Activated CD4-positive, alpha-beta T cell treated with anti-CD3 and anti-CD28 coated beads for 4 hours (primary cell): ENCODE measurements at places on chromosomes 13 and 19.

DNA sequence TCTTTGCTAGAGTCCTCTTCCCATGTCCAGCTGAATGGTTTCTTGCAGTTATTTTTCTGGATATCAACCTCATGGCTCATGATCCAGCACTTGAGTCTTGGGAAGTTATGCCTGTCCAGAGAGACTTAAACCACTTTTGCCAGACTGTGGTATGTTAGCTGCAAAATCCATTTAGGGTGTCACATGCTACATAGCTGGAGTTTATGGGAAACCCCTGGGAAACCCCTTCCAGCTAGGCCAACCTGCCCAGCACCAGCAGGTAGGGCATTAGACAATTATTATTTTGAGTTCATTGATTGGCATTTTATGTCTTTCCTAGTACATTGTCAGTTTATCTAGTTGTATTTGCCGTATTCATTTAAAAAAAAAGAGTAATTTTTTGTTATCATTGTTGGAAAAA lies 797.8 kb downstream of the EFNB2 start:
- DNase-seq, result no peak

DNA sequence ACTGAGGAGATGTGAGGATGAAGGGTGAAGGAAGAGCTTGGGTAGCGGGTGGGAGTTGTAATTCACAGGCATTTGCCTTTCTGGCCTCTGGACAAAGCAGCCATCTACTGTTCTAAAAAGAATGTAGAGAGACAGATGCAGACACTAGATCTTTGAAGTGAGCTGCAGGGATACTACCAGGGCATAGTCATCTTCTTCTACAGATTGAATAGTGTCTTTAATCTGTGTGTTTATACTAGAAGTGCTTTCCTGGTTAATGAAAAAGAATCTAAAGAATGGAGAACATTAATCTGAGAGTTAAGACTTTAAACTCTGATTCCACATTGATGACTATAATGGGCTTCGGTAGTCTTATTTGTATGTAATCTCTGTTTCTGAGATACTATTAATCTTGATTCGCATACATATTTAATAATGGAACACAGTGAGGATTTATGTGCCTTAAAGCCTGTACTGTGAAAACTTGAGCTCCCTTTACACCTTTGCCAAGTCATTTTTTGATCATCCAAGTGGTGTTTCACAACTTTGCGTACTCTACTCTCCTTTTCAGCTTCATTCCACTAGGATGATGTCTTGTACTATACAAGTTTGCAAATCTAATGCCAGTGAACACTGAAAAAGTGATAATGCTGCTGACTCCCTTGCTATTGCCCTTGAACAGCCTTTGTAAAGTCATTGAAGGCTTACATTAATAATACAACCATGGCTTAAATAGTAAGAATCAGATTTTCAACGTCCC lies 2199.4 kb upstream of the PCDH20 start:
- no peak for DNase-seq

GRCh38 chr13:38951525-38952313 lies 38.9 kb downstream of the STOML3 start:
- no peak for DNase-seq

GRCh38 chr13:49532593-49532992 lies 36.8 kb downstream of the PHF11 start:
- DNase-seq, result no peak

GRCh38 chr19:37899966-37900365 lies 6.4 kb downstream of the WDR87 start:
- DNase-seq, result no peak
